ENCODE measurements at places on chromosomes 11 and 22.

- no peak for DNase-seq
These were observed 76.1 kb downstream of the MED15 start for GRCh38 chr22:20583471-20583922.

DNA sequence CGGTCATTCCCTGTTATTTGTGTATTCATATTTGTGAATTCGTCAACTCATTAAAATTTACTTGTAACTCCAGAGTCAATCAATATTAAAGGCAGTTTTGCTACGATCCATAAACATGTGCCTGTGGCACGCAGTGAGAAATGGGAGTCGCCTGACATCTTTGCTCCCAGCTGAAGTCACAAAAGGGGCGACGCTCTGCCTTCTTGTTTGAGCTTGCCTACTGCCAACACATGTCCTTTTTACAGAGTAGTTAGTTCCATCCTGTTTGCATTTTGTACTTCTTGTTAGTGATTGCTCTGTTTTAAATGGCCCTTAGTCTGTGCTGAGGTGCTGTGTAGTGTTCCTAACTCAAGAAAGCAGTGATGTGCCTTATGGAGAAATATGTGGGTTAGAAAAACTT is 305.3 kb downstream of the ETS1 start:
- no peak for DNase-seq

DNA sequence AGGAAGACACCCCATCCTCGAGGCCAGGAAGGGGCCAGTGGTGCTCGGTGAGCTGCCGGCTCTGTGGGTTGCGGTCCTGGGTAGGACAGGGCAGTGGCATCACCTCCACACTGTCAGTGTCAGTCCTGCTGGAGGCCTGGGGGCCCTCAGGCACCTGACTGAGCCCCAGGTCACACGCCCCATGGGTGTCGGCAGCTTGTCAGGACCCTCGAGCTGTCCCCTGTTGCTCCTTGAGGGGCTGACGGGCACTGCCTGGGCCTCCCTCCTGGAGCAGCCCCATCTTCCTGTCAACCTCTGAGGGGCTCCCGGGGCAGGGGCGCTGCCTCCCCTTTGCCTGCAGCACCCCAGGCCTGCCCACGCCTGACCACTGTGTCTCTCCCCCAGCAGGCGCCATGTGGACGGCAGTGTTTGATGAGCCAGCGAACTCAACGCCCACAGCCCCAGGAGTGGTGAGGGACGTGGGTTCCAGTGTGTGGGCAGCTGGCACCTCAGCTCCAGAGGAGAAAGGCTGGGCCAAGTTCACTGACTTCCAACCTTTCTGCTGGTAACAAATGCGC is 35.4 kb downstream of the SBF1 start:
- no peak for DNase-seq

DNA sequence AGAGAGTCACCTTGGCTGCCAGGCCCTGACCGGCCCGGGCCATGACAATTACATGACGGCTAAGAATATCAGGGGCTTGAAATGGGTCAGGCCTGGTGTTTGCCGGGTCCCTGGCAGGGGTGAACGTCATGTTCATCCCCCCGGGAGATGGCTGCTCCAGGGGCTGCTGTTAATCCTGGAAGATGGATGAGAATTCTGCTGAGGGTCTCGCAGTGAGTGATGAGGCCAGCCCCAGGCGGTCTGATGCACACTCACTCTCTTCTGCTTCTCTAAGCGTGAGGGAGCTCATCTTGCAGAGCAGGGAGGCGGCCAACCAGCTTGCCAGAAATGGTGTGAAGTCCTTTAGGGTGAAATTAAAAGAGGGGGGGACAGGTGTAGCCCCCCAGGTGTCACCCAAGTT is 101.3 kb upstream of the ANO1 start:
- DNase-seq: no peak

DNA sequence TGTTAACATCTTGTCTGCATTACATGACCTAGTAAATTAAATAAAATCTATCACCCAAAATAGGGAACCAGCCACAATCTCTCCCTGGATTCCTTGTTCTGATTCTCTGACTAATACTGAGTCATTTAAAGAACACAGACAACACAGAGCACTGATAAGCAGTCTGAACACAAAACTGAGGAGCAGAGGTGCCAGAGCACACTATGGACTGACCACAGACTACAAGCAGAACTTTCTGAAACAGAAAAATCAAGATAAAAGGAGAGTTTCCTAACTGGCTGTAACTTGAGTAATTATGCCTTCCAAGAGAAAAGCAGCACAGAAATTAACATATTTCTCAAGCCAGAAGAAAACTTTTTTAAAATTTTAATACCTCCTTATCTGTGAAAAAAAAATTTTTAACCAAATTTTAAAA is 128.8 kb downstream of the SGSM3 start:
- no peak for DNase-seq

DNA sequence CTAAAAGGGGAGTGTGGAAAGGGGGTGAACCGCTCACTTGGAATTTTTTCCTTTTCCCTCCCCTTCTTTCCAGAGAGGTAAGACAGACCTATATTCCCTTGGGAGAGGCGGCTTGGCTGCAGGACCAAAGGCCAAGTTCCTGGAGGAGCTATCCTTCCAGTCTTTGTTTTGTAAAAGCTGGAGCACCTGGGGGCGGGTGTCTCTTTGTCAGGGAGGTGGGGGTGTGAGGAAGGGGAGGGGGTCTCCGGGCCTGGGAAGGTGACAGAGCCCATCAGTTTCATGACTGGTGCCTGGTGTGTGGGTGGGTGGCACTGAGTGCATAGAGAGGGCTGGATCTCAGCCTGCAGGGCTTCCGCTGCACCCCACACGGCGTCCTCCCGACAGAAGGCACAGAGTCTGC is 18.5 kb downstream of the PTPN5 start:
- no peak for DNase-seq

DNA sequence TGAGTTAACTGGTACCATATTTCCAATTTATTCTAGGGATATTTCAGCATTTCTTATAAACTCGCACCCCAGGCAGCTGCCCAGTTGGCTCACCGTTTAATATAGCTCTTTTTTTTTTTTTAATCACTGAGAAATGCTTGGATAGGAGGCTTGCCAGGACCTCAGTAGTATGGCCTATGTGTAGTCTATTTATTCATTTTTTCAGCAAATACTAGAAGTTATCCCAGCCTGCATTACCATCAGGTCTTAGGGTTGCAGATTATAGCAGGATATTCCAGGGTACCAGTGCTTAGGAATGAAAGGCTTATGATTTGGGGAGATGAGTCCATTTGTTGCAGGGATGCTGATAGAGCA is 26.6 kb downstream of the PARVA start:
- no peak for DNase-seq

GRCh38 chr22:43131773-43132501 is 11.3 kb downstream of the MCAT start:
- no peak for DNase-seq

GRCh38 chr22:38230916-38231315 is 29.1 kb downstream of the MAFF start:
- no peak for DNase-seq

GRCh38 chr11:122692444-122692843 is 36.9 kb downstream of the UBASH3B start:
- no peak for DNase-seq

DNA sequence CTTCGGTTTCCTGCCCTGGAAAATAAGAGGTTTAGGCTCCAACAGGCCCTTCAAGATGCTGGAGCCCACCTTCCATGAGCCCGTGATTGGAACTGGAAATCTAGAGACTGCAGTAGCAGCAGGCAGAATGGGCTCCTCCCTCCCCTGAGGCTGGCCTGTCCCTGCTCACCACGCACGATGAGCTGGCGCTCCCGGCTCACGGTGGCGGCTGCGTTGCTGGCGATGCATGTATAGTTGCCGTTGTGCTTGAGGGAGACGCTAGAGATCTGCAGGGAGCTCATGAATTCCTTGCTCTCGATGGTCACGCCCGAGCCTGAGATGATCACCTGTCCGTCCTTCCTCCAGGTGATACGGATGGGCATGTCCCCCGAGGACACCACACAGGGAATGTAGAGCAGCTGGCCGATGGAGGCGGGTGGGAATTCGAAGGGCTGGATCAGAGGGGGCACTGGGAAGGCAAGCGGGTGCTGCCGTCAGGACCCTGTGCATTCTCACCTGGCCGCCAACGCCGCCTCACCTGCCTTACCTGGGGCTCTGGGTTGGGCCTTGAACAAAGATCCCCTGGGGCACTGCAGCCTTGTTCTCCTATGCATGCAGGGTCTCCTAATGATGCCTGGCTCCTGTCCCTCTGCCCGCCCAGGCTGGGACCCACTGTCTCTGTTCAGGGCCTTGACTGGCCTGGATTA is 177.8 kb downstream of the CEP164 start:
- no peak for DNase-seq

DNA sequence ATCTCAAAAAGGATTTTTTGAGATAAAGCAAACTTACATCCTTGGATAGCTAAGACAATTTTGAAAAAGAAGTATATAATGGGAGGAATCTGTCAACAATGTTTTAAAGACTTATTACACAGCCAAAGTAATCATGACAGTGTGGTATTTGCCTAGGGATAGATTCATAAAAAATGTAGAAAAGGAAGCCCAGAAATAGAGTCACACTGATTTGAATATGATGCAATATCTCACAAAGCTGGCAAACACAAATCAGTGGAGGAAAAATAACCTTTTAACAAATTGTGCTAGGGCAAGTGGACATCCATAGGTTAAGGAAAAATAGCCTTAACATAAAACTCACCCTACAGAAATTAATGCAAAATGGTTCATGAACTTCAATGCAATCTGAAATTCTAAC is 6.0 kb downstream of the XKR3 start:
- DNase-seq: no peak
